NCI-H69 (cell line): ENCODE measurements at places on chromosomes 6 and 20.

DNA sequence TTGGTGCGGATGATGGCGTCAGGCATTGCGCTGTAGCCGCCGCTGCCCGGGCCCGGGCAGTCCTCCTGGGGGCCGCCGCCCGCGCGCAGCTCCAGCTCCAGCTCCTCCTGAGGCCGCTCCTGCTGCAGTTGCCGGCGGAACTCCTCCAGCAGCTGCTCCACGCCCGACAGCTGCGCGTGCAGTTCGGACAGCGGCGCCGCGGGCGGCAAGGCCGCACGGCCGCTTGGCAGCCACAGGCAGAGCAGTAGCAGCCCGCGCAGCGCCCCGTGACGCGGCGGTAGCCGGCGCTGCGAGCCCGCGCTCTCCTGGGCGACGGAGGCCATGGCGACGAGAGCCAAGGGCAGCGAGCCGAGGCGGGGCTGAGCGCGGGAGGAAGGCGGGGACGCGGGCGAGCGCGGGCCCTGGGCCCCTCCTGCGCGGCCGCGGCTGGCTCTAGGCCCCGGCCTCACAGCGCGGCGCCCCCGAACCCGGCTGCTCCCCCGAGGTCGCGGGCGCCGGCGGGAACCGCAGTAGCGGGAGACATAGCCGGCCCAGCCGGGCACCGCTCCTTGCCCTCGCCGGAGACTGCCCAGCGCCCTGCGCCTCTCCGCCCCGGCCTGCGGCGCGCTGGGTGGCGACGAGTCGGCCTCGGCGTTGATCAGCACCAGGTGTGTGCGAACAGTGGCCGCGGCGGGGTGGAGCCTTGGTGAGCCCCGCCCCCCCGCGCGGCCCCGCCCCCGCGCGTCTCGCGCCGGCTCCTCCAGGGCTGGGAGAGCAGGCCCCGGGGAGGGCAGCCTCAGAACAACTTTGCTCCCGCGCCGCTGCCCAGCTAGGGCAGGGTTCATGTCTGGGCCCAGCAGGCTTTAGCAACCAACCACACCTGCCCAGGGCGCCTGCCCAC is at the start of gene LRP11:
LRP11 (minus strand) TSS at position 662 of the 880 bp plus-strand sequence; CDS start at position 323, 339 bp downstream.
- DNase-seq = peak; percentile 96

- peak; percentile 80 for DNase-seq
Measured at GRCh38 chr6:112180095-112180820, 74.1 kb downstream of the LAMA4 start.

DNA sequence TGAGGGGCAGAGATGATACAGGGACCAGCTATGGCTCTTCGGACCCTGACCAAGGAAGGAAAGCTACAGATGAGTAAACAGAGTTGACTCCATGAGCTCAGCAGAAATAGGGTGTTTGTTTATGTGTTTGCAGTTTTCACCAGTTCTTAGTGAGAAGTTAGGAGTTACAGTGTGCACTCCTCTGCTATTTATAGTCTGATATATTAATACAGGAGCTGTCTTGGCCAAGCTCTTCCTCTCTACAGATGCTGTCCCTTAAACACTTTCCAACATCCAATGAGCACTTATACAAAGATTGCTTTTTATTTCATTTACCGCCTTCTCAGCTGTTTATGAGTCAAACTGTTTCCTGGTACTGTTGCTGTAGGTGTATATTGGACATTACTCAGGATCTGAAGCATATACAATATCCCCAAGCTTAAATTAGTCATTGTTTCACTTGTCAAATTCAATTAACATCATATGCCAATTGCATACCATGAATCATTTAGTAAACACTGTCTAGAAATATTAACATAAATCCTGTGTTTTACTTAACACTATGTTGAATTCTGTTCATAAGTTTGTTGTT is 618.0 kb downstream of the PRKN start:
- no peak for DNase-seq

- DNase-seq = no peak
Measured at GRCh38 chr20:55406891-55407290, 598.4 kb downstream of the CBLN4 start.

DNA sequence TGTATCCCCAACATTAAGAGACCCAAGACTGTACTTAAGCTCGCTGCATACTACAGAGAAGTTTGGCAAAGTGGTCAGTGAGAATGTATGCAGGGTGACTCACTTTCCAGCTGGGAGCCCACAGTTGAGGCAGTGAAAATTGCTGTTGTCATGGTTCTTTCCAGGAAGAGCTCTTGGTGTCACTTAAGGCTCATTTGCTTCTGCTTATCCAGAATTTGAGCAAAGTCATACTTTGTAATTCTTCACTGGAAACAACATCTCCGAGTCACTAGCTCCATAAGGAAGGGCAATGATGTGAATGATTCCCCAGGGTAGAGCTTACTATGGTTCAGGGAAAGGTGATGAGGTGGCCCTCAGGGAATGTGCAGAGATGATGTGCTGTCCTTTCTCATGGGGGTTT is 65.4 kb upstream of the FBXL4 start:
- no peak for DNase-seq

GRCh38 chr6:31717499-31718222 is 2.5 kb downstream of the LY6G6D start:
- DNase-seq = peak; percentile 71

GRCh38 chr6:170202416-170203135 is 88.3 kb downstream of the DLL1 start:
- peak; percentile 40 for DNase-seq

- peak; percentile 26 for DNase-seq
Measured at GRCh38 chr6:3419624-3420272, 37.1 kb downstream of the SLC22A23 start.

DNA sequence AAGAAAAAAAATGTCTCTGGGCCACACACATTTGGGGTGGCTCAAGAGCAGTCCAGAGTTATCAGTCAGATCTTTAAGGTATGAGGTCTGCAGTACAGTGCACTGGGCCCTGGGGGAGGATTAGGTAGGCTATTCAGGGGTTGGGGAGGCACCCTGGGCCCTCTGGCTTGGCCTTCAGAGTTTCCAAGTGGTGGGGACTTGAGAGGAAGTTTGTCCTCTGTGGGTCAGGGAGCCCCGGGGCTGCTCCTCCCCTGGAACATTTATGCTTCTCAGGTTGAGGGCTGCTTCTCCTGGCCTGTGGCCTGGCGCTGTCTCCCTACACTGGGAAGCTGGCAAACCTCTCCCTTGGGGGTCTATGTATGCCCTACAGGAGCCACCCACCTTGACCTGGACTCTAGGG is 46.0 kb downstream of the PTK7 start:
- peak; percentile 26 for DNase-seq

- peak; percentile 72 for DNase-seq
Measured at GRCh38 chr6:26172608-26172968, 85.4 kb downstream of the HFE start.

DNA sequence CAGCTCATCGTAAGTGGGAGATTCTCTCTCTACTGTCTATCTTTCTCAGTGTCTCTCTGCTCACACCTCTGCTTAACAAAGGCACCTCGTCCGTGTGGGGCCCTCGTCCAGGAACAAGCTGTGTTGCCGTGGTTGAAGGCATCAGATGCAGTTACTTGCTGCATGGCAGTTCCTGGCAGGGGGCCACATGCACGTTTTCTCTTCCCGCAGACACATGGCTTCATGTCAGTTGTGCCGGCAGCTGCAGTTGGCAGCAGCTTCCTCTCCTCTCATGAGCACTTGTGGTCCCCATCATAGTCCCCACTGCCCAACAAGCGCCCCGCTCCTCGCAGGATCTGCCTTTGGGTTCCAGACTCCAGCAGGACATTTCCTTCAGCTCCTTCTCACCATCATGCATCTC is 7.1 kb upstream of the AFDN start:
- DNase-seq = no peak

GRCh38 chr6:49499126-49499525 is 597 bp upstream of the GLYATL3 start:
- DNase-seq = peak; percentile 10

DNA sequence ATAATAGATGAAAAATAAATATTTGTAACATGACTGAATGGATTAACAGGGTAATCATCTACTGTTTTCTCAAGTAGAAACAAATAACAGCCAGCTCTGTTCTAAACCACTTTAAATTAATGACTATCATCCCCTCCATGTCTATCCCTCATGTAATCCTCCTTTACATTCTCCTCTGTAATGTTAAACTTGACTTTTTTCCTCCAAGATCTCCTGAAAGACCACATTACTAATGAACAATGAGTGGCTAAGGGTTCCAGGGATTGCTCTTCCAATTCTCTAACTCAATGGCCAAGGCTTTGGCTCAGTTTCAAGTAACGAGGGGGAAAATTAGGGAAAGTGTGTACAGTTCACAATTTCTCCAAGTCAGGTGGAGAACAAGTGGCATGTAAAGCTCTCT is 37.6 kb upstream of the FBXL4 start:
- DNase-seq = no peak

DNA sequence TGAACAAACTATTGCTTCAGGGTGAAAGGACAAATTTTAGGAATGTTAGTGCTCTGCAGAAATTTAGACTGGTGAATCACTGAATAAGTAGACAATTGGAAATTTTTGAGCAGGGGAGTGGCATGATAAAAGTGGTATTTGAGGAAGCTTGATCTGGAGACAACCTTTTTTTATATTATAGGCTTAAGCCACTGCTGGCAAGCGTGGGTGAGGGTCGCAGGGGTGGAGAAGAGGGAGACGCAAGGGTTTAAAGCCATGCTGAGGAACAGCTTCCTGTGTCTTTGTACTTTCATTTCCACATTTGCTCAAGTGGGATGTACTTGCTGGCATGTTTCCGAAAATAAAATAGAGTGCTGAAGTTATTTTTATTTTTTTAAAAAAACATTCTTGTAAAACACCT is 23.7 kb downstream of the NCOA7 start:
- DNase-seq = peak; percentile 44

GRCh38 chr6:155245193-155245592 is 18.6 kb upstream of the CLDN20 start:
- no peak for DNase-seq

DNA sequence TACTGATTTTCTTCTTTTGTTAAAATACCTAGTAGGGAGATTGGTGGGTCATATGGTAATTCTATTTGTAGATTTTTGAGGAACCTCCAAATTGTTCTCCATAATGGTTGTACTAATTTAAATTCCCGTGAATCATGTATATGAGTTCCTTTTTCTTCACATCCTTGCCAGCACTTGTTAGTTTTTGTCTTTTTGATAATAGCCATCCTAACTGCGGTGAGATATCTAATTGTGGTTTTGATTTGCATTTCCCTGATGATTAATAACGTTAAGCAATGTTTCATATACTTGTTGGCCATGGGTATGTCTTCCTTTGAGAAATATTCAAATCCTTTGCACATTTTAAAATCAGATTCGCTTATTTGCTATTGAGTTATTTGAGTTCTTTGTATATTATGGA is 110.9 kb downstream of the JAG1 start:
- DNase-seq = no peak

DNA sequence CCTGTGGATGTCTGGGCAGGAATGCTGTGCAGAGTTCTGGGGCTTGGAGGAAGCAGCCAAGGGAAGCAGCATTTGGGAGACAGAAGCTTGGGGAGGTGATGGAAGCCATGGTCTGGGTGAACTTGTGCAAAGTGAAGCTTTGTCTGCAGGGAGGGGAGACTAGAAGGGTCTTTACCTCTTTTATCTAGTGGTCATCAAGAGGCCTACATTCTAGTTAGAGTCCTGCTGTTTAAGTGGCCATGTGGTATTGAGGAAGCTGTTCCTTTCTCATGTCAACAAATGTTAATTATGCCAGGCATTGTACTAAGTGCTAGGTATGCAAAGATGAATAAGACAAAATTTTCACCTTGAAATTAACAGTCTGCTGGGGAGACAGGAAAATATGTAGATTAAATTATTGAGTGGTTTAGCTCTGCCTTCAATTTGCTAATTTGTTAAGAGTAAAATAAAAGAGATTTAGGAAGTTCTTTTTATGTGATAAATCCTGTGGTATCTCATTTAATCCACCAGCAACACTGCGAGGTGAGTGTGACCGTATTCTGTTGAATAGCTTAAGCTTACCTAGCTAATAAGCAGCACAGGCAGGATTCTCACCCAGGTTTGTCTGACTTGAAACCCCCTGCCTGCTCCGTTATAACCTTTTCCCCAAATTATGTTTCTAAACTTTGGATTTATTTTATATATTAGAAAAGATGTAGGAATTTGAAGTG is 43.1 kb downstream of the ARID1B start:
- DNase-seq = peak; percentile 79
